ENCODE measurements at places on chromosomes 1 and 21.

GRCh38 chr21:44527983-44528633 lies 11.9 kb downstream of the KRTAP10-1 start:
- DNase-seq, result no peak

DNA sequence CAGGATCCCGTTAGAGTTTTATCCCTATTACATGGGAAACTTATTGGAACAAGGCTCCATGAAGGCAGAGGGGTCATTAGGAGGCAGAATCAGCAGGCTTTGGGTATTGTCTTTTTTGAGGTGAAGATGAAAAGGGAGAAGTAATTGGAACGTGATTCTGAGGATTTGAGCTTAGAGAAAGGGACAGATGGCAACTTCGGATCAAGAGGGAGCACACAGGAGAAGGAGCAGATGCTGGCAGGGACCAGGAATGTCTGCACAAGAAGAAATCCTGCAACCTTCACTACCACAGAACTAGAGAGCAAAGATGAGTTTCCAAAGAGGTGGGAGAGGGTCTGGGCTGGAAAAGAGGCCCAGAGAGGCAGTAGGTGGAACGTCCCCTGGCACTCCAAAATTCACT lies 202.8 kb downstream of the RRAGC start:
- DNase-seq, result no peak

- no peak for DNase-seq
Measured at GRCh38 chr1:94532077-94532476, 9.5 kb downstream of the F3 start.

GRCh38 chr1:13543451-13544220 lies 29.8 kb upstream of the LRRC38 start:
- DNase-seq, result peak; percentile 67

- DNase-seq, result peak; percentile 46
Measured at GRCh38 chr1:173954179-173954578, 37.1 kb upstream of the SERPINC1 start.

GRCh38 chr1:1062348-1063163 lies 11.6 kb downstream of the RNF223 start:
- DNase-seq, result peak; percentile 29

DNA sequence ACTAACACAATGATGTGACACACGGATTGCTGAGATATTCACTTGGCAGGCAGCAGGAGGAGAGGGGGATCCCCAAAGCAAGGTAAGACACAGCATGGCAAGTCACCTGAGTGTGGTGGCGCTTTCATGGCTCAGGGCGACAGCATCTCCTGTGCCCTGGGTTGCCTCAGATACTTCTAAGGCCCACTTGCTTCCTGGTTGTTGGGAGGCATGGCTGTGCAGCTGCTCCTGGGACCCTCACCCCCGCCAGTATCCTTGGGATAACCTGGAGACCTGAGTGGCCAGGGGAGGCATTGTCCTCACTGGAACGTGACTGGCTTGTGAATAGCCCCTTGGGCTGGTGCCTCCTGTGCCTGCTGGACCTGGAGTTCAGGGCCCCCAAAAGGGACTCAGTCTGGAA lies 69.8 kb downstream of the STUM start:
- DNase-seq, result no peak

- peak; percentile 25 for DNase-seq
Measured at GRCh38 chr1:50023292-50024159, at the start of gene AGBL4. TSS of gene AGBL4 (minus strand) at chr1:50023954.

- DNase-seq, result no peak
Measured at GRCh38 chr1:231666220-231666936, 39.8 kb downstream of the DISC1 start.
